ENCODE measurements at places on chromosomes 16 and 17. TPM values are rescaled to one million over a fixed set of nuclear protein-coding genes. Genes with fewer than 3 reads are reported as not detected.
A peak's percentile ranks its signal among the peaks of the same experiment; 100 is the strongest.

- DNase-seq = no peak
Measured at GRCh38 chr17:41505809-41506767, 676 bp upstream of the KRT13 start.

- DNase-seq = no peak
Measured at GRCh38 chr16:65372171-65372570, 250.3 kb upstream of the CDH11 start.

- DNase-seq = no peak
Measured at GRCh38 chr16:85833219-85833920, 33.9 kb downstream of the COX4I1 start.

GRCh38 chr16:69890114-69890891 lies 60.8 kb upstream of the CLEC18A start:
- DNase-seq = peak; percentile 46

DNA sequence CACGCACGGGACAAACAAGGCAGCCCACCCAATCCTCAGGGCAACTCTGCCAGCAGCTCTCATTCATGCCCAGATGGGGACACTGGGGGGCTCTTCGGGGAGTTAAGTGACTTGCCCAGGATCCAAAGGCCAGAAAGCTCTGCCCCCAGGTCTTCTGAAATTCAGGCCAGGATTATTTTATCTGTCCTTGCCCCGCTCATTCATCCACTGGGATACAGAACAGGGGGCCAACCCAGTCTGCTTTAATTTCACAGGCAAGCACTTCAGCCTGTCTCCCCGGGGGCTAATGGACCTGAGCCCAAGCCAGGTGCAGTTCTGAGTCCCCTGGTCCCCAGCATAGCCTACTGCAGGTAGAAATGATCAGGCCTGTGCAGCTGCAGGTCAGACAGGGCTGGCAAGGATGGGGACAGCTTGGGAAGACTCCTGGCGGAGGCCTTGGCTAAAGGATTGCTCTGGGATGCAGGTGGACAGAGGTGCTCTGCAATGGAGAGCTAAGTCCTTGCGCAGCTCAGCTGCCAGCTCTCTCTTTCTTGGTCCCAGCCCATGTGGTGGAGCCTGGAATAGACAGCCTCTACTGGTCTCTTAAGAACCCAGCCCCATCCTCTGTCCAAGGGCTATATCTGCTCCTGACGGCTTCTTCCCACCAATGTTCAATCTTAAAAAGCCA lies 766 bp upstream of the B3GNT9 start:
- DNase-seq = no peak

GRCh38 chr16:50744881-50745280 lies 3.0 kb downstream of the CYLD start:
- no peak for DNase-seq

GRCh38 chr17:61795546-61795945 lies 67.8 kb downstream of the BRIP1 start:
- DNase-seq = no peak

- DNase-seq = no peak
Measured at GRCh38 chr17:80795090-80795580, 196.5 kb upstream of the CHMP6 start.

DNA sequence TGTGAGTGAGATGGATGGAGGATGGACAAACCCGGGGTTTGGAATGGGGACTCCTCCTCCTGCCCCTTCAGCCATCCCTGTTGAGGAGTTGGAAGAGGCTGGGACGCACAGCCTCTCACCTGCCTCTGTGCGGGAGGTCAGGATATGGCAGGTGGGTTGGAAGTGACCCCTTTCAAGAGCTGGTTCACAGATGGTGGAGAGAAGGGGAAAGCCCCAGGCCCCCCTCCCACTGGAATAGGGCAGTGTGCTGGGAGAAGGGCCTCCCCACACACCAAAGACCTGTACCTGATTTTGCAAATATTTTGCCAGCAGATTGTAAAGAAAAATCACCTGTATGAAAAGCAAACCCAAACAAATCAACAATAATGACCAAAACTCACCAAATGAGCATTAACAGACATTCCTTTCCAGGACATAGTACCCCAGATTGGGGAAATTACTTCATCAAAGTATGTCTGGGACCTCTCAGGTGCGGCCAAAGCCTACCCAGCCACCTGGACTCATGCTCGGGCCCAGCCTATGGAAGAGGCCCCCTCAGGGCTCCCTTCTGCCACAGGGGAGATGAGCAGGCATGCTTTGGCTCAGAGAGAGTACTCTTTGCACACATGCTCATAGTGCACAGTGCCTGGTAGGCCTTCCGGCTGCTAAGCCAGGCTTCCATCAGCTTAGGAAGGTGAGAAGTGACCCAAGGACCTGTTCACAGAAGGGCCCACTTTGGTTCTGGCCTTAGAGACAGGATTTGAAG lies 7.8 kb downstream of the SLC47A2 start:
- DNase-seq = no peak

DNA sequence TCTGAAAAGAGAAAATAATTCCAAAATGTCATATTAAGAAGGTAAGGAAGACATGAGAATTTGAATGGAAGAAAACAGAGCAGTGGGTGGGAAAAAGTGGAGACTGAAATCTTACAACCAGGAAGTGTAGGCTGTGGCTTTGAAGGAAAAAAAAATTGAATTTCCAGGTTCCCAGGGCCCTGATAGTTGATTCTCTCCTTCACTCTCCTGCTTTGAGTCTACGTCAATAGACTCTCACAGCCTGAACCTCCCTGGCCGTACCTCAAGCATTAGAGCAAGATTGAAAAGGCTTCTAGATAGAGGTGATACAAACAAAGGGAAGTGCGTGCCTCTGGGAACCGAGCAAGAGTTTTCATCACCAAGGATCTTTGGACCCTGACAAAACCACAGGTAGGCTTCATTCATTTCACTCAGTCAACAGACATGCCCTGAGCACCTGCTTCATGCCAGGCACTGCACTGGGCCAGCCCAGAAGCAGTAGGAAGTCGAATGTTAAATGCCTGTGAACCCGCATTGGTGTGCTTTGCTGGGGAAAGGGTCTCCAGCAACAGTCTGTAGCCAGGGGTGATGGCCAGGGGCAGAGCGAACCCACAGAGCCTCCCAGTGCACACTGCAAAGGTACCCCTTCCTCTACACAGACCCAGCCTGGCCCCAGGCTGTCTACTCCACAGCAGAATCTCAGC lies 163.9 kb downstream of the SLC39A11 start:
- DNase-seq = no peak

DNA sequence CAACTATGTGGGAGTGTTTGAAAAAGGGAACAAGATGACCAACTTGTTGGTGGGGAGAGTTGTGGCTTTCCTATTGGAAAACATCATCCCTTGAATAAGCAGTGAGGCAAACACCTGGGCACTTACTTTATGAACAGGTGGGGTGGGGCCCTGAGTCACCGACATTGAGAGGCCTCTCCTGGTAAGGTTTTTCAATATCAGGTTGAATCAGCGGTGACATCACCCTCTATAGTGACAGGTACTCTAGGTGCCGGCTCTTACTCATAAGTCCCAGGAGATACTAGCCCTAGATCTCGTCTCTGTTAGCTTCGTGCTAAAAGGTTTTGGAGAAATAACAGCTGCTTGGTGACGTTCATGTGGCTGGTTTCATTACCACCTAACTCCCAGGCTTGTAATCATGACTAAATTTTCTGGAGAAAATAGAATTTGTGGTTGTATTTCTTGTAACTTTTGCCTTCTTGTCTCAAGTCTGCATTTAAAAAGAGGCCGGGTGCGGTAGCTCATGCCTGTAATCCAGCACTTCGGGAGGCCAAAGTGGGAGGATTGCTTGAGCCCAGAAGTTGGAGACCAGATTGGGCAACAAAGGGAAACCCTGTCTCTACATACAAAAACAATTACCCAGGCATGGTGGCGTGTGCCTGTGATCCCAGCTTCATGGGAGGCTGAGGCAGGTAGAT lies 19.3 kb downstream of the CDH1 start:
- peak; percentile 78 for DNase-seq

DNA sequence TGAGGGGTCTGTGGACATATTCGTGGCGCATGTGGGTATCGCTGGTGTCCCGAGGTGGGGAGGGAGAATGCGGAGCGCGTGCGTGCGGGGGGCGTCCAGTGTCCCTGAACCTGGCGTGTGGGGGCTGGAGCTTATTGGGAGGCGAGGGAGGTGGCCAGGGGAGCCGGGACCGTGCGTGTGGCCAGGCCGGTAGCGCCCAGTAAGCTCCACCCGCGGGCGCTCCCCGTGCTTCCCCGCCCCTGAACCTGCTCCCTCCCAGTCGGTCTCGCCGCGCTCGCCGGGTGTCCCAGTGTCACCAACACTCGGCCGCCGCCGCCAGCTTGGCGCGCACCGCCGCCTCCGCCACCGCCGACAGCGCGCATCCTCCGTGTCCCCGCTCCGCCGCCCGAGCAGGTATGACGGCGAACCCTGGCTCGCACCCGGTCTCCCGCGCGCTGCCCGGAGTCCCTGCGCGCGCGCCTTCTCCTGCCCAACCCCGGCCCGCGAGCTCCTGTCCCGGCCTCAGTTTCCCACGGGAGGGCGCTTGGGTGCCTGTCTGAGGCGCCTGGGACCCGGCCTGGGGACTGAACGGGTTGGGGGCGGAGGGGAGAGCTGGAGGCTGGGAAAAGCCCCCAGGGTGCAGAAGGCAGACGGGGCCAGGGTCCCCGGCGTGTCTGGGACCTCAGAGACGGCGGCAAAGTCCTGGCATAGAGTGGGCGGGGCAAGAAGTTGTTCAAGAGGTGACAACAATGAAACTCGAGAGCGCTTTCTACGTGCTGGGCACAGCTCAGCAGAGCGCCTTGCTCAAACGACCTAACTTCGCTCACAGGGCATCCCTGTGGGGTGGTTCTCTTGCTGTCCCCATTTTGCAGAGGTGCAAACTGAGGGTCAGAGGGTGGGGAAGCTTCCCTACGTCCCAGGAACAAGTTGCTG lies at the start of gene SCNN1B:
TSS of gene SCNN1B (plus strand) at position 258 of the 912 bp plus-strand sequence. CDS start 46,298 bp downstream, outside the sequence.
- DNase-seq = peak; percentile 32

DNA sequence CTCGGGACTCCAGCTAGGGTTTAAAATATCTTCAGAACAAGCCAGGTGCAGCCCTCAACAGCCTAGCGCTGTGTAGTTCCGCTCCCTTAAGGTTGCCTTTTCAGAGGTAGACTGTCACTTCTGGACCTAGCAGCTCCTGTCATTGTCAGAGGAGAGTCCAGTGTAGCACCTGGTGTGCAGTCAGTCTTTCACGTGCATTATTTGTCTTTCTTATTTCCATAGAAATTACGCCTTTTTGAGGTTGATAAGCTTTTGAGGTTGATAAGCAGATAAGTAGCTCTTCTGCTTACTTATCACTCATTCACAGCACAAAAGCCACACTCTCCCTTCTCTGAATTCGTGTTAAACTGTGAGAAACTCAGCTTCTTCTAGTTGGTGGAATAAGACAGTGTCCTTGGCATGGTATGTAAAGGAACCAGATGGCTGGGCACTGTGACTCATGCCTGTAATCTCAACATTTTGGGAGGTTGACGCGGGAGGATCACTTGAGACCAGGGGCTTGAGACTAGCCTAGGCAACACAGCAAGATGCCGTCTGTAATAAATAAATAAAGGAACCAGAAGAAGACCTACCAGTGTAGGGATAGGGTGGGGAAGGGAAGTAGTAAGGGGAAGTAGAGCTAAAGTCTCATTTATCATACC lies 10.2 kb downstream of the EEF2K start:
- no peak for DNase-seq

DNA sequence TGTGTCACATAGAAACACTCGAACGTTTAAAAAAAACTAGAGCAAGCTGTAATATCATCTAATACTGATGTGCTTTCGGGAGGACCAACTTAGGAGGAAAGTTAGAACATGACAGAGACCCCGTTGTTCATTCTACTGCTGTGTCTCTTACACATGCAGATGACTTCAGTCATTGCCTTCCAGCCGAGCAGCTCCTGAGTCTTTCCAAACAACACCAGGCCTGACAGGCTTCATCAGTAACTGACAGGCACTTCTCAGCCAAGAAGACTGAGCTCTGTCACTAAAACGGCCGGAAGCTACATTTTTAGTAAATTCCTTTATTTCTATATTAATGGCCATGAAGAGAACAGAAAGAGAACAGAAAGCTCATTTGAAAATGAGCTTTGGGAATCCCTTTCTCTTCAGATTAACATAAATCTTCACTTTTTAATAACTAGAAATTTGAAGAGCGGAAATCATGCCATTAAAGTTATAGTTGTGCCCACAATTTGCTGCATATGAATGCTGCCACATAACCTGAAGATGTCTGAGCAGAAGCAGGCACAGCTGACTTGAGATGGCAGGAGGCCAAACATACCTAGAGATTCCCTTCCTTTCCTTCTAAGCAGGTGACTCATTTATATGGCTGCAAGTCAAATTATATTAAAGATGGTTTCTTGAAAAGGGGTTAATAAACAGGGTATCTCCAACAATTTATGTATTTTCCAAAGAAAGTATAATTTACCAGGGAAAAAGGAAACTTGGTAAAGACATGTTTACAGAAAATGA lies 148.9 kb downstream of the ITFG1 start:
- no peak for DNase-seq

DNA sequence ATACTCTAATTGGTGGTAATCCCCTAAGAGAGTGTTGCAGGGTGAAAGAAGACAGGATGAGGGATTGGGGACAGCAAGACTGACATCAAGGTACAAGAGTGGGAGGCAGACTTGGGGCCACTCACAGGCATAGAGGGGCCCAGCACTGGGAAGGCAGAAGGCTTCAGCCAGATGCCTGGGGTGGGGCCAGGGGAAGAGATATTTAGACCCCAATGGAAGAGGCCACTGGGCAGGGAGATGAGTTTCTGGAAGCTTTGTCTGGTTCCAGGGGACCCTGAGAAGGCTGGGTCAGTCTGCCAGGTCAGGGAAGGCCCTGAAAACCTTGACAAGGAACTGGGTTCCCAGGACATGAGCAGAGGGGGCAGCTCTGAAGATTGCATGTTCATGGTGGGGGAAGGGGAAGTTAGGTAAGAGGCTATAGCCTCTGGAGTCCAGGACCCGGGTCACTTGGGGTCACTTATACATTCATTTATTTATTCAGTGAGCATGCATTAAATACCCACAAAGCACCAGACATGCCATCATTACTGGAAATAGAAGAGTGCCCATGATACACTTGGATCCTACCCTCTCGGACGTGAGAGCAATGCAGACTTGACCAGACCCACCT lies 92.9 kb downstream of the TMEM132E start:
- no peak for DNase-seq

- DNase-seq = no peak
Measured at GRCh38 chr16:85579923-85580580, 33.1 kb upstream of the GSE1 start.

The NUDT7 gene
- polyA plus RNA-seq = 8.9 TPM

The NDEL1 gene
- 14.4 TPM for polyA plus RNA-seq

The TP53TG3 gene
- polyA plus RNA-seq = not detected

The SLC5A11 gene
- 0.26 TPM for polyA plus RNA-seq

The UBALD2 gene
- polyA plus RNA-seq = 30.0 TPM

The ALOX15B gene
- 0.05 TPM for polyA plus RNA-seq

The SGCA gene
- polyA plus RNA-seq = 1.7 TPM

The GCGR gene
- 22.7 TPM for polyA plus RNA-seq

The WNK4 gene
- polyA plus RNA-seq = 1.1 TPM

The LASP1 gene
- 36.0 TPM for polyA plus RNA-seq

Measured in pancreas (tissue), 10 donors.